Neural crest cell (in vitro differentiated cells): ENCODE measurements at places on chromosomes 1 and 21. TPM values are rescaled to one million over a fixed set of nuclear protein-coding genes. Genes with fewer than 3 reads are reported as not detected.

GPN2 gene
- total RNA-seq, result 28.5 and 31.7 TPM in 2 replicates

HEYL gene
- 4.9 and 5.0 TPM in 2 replicates for total RNA-seq

OR2L5 gene
- not detected in 2 replicates for total RNA-seq

LCA5L gene
- total RNA-seq, result 1.2 and 1.4 TPM in 2 replicates

NECTIN4 gene
- not detected in 2 replicates for total RNA-seq

CR1 gene
- total RNA-seq, result not detected in 2 replicates

AIM2 gene
- 3.9 and 5.7 TPM in 2 replicates for total RNA-seq

DNA sequence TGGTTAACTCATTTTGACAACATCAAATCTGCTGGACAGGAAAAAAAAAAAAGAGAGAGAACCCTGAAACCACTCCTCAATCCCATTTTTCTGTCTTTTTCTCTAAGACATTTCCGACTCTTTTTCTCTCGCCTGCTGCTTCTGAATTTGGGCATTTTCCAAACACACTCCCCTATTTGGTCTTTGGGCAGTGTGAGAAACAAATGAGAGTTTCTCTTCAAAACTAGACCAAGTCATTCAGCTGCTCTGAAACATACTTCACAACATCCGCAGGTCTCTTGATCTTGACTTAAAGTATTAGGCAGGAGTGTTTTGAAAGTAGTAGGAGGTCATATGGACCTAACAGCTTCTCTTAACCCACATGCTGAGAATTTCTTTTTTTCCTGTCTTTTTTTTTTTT is 364.8 kb upstream of the ESRRG start:
- no peak for DNase-seq
- no peak overlapping the region for H3K4me3 ChIP-seq
- H3K27ac ChIP-seq, result no peak overlapping the region
- peaks cover 25% of the 10 kb centered on the region for H3K4me1 ChIP-seq
- peaks cover 22% of the 10 kb centered on the region for H3K27me3 ChIP-seq

- H3K4me3 ChIP-seq, result no peak overlapping the region
- no peaks in the 10 kb centered on the region for H3K27me3 ChIP-seq
- no peak for DNase-seq
- H3K4me1 ChIP-seq, result no peaks in the 10 kb centered on the region
- no peaks in the 10 kb centered on the region for H3K36me3 ChIP-seq
- H3K27ac ChIP-seq, result no peak overlapping the region
These were observed 579.7 kb downstream of the PTPRC start for GRCh38 chr1:199218533-199218932.

DNA sequence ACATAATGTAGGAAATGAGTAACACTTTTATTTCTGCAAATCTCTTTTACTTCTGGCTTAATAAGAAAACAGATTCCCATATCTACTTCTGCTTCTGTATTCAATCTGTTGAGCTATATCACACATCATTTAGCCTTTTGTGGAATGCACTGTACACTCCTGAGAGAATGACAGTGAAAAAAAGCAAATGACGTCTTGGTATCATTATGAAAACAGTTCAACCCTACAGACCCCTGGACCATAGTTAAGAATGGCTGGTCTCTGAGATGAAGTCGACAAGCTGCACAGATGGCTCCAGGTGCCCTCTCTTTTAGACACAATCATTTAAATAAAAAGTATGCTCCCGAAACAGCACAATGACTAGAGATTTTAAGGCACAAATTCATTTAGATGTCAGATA is 247.0 kb downstream of the RERE start:
- H3K4me1 ChIP-seq, result peaks cover 26% of the 10 kb centered on the region
- H3K4me3 ChIP-seq, result no peak overlapping the region
- H3K36me3 ChIP-seq, result no peaks in the 10 kb centered on the region
- no peak overlapping the region for H3K27ac ChIP-seq

DNA sequence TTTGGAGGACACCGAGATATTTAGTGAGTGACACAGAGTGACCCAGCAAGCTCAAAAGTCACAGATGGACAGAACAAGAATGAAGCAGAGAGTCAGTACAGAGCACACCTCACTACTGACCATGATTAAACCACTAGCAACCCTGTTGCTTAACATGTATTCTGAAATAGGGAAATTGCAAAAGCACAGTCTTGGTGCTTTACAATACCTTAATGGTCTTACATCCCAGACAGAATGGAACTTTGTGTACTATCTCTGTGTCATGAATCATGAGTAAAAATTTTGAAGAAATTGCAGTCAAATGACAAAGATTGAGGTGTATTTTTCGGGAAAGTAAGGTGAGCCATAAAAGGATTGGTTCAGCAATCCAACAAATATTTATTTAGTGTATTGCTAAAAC is 2.7 kb upstream of the SAMSN1 start:
- no peak for DNase-seq
- H3K36me3 ChIP-seq, result no peaks in the 10 kb centered on the region
- H3K27me3 ChIP-seq, result no peaks in the 10 kb centered on the region
- H3K4me3 ChIP-seq, result no peak overlapping the region

- H3K4me1 ChIP-seq, result peaks cover 40% of the 10 kb centered on the region
- no peak for DNase-seq
- peak overlapping the region; percentile 5 for H3K4me3 ChIP-seq
These were observed 5.1 kb upstream of the LHX9 start for GRCh38 chr1:197911857-197912696.

- H3K27me3 ChIP-seq, result no peaks in the 10 kb centered on the region
- DNase-seq, result no peak
- H3K4me1 ChIP-seq, result peaks cover 24% of the 10 kb centered on the region
- no peaks in the 10 kb centered on the region for H3K36me3 ChIP-seq
- H3K27ac ChIP-seq, result no peak overlapping the region
These were observed 80.9 kb downstream of the ATP1A1 start for GRCh38 chr1:116453906-116454305.

- H3K4me3 ChIP-seq, result no peak overlapping the region
- no peaks in the 10 kb centered on the region for H3K36me3 ChIP-seq
- H3K27me3 ChIP-seq, result peaks cover 12% of the 10 kb centered on the region
- DNase-seq, result no peak
These were observed 235.2 kb upstream of the RAB4A start for GRCh38 chr1:229035748-229036082.

DNA sequence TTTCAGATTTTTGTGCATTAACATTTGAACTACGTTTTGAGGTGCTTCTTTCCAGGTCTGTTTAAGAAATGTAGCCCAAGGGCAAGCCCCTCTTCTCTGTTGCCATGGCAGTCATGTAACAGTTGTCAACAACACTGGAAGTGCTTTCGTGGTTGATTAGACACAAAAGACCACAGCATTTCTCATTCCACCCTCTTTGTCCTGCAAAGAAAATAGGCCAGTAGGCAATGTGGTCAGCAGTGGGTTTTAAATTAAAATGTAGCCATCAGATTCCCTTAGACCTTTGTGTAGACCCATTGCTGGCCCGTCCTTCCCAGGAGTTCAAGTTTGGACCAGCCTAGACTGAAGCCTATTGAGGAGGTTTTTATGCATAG is 35.4 kb downstream of the VANGL1 start:
- peaks cover 4% of the 10 kb centered on the region for H3K36me3 ChIP-seq
- DNase-seq, result peak; percentile 4
- H3K27ac ChIP-seq, result peak overlapping the region; percentile 9
- no peak overlapping the region for H3K4me3 ChIP-seq

GRCh38 chr1:182113879-182114626 is 52.5 kb upstream of the ZNF648 start:
- no peaks in the 10 kb centered on the region for H3K27me3 ChIP-seq
- peaks cover 23% of the 10 kb centered on the region for H3K4me1 ChIP-seq
- peak overlapping the region; percentile 10 for H3K4me3 ChIP-seq
- peak; percentile 14 for DNase-seq
- peak overlapping the region; percentile 99 for H3K27ac ChIP-seq
- no peaks in the 10 kb centered on the region for H3K36me3 ChIP-seq

DNA sequence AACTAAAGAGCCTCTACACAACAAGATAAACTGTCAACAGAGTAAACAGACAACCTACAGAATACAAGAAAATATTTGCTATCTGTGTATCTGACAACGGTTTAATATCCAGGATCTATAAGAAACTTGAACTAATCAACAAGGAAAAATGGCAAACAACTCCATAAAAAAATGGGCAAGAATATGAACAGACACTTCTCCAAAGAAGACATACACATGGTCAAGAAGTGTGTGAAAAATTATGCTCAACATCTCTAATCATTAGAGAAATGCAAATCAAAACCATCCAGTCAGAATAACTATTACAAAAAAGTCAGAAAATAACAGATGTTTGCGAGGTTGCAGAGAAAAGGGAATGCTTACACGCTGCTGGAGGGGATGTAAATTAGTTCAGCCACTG is 8.0 kb downstream of the ZNF670 start:
- H3K36me3 ChIP-seq, result peaks cover 63% of the 10 kb centered on the region
- no peak for DNase-seq
- H3K4me3 ChIP-seq, result no peak overlapping the region
- H3K27ac ChIP-seq, result no peak overlapping the region
- H3K4me1 ChIP-seq, result peaks cover 3% of the 10 kb centered on the region

GRCh38 chr1:244952940-244953339 is 88.6 kb upstream of the HNRNPU start:
- no peak overlapping the region for H3K27ac ChIP-seq
- H3K27me3 ChIP-seq, result no peaks in the 10 kb centered on the region
- H3K36me3 ChIP-seq, result no peaks in the 10 kb centered on the region
- no peaks in the 10 kb centered on the region for H3K4me1 ChIP-seq
- DNase-seq, result no peak

DNA sequence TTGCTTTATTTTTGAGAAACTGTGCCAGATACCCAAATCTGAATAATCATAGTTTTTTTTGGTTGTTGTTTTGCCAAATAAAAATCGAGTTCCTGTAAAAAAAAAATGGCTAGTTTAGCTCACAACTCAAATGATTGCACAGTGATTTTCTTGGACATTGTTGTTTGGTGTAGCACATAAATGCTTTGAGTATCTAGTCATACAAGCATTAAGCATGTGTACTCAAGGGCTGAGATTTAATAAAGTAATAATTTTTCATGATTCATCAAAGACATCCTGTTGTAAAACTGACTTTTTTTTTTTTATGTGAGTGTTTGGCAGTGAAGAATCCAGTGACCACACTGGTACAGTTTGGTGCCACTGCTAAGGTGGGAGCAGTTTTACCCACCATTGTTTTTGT is 18.8 kb downstream of the ITSN1 start:
- no peak overlapping the region for H3K4me3 ChIP-seq
- H3K36me3 ChIP-seq, result peaks cover 13% of the 10 kb centered on the region
- H3K4me1 ChIP-seq, result peaks cover 9% of the 10 kb centered on the region
- H3K27me3 ChIP-seq, result no peaks in the 10 kb centered on the region
- no peak for DNase-seq

GRCh38 chr1:230423951-230424350 is 2.2 kb downstream of the PGBD5 start:
- H3K27ac ChIP-seq, result no peak overlapping the region
- H3K36me3 ChIP-seq, result peaks cover 6% of the 10 kb centered on the region
- H3K4me3 ChIP-seq, result peak overlapping the region; percentile 89
- no peak for DNase-seq

DNA sequence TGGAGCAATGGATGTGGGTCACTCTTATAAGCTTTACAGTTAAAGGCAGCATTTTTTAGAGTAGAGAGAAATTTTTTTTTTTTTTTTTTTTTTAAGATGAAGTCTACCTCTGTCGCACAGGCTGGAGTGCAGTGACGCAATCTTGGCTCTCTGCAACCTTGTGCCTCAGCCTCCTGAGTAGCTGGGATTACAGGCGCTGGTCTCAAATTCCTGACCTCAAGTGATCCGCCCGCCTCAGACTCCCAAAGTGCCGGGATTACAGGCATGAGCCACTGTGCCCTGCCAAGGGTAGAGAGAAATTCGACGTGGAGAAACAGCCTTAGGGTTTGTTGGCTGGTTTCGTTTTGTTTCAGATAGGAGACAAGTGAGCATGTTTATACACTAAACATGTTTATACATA is 594.2 kb upstream of the ADAMTS5 start:
- no peak for DNase-seq
- H3K27me3 ChIP-seq, result no peaks in the 10 kb centered on the region
- no peaks in the 10 kb centered on the region for H3K36me3 ChIP-seq

GRCh38 chr1:239426821-239427475 is 40.6 kb downstream of the CHRM3 start:
- H3K36me3 ChIP-seq, result no peaks in the 10 kb centered on the region
- DNase-seq, result no peak
- H3K27ac ChIP-seq, result no peak overlapping the region
- no peak overlapping the region for H3K4me3 ChIP-seq
- H3K27me3 ChIP-seq, result no peaks in the 10 kb centered on the region

DNA sequence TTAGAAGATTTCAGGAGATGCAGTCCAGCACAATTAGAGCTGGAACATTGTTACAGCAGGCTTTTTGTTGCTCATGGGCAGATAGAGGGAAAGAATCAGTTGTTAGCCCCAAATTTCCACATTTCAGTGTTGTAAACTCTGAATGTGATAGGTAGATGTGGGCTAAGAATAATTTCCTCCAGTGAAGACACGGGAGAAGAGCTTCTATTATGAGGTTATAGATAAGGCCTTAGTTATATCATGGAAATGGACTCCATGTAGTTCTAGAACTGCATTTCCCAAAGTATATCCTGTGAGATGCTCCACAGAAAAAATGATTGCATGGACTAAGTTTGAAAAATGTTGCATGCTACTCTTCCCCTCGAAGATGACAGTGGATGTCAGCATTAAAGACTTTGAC is 64.9 kb downstream of the PRKAA2 start:
- H3K36me3 ChIP-seq, result peaks cover 3% of the 10 kb centered on the region
- H3K27ac ChIP-seq, result no peak overlapping the region
- no peak overlapping the region for H3K4me3 ChIP-seq
- H3K27me3 ChIP-seq, result no peaks in the 10 kb centered on the region
- DNase-seq, result no peak
- no peaks in the 10 kb centered on the region for H3K4me1 ChIP-seq

GRCh38 chr1:94121411-94121821 is 468 bp upstream of the ABCA4 start:
- peak overlapping the region; percentile 73 for H3K27ac ChIP-seq
- H3K36me3 ChIP-seq, result no peaks in the 10 kb centered on the region
- no peaks in the 10 kb centered on the region for H3K27me3 ChIP-seq
- H3K4me1 ChIP-seq, result peaks cover 34% of the 10 kb centered on the region
- H3K4me3 ChIP-seq, result no peak overlapping the region

DNA sequence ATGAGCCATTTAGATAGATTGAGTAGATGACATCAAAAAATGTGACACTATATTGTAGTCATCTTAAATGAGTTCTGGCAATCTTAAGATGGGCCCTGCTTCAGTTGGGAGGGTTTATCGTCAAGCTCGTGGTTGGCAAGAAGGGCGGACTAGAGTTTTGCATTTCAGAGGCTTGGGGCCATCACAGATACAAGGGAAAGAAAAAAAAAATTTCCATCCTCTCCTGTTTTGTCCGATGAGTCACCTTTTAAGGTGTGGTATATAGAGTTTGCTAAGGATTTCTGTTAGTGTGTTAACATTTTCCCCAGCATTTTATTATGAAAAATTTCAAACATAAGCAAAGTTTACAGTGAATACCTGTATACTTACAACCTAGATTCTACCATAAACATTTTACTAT is 31.8 kb upstream of the KCNQ4 start:
- H3K4me1 ChIP-seq, result peaks cover 7% of the 10 kb centered on the region
- no peaks in the 10 kb centered on the region for H3K27me3 ChIP-seq
- H3K27ac ChIP-seq, result no peak overlapping the region
- H3K36me3 ChIP-seq, result peaks cover 4% of the 10 kb centered on the region
- DNase-seq, result no peak

GRCh38 chr1:153515504-153516394 is 20.0 kb downstream of the S100A6 start:
- peaks cover 13% of the 10 kb centered on the region for H3K4me1 ChIP-seq
- no peak overlapping the region for H3K4me3 ChIP-seq
- DNase-seq, result no peak
- no peaks in the 10 kb centered on the region for H3K27me3 ChIP-seq
- H3K36me3 ChIP-seq, result no peaks in the 10 kb centered on the region
- peak overlapping the region; percentile 83 for H3K27ac ChIP-seq

GRCh38 chr1:217472915-217473314 is 158.0 kb downstream of the GPATCH2 start:
- H3K4me3 ChIP-seq, result no peak overlapping the region
- DNase-seq, result no peak
- H3K36me3 ChIP-seq, result peaks cover 3% of the 10 kb centered on the region
